Upper lobe of left lung (tissue), 6 donors: ENCODE measurements at places on chromosomes 16 and 17.
A peak's percentile ranks its signal among the peaks of the same experiment; 100 is the strongest.

GRCh38 chr16:69579783-69580481 is 14.2 kb downstream of the NFAT5 start:
- no peaks in the 10 kb centered on the region for H3K36me3 ChIP-seq
- no peak overlapping the region for H3K27ac ChIP-seq
- DNase-seq: no peak
- H3K4me3 ChIP-seq: no peak overlapping the region
- no peaks in the 10 kb centered on the region for H3K27me3 ChIP-seq
- H3K4me1 ChIP-seq: peaks cover 28% of the 10 kb centered on the region

DNA sequence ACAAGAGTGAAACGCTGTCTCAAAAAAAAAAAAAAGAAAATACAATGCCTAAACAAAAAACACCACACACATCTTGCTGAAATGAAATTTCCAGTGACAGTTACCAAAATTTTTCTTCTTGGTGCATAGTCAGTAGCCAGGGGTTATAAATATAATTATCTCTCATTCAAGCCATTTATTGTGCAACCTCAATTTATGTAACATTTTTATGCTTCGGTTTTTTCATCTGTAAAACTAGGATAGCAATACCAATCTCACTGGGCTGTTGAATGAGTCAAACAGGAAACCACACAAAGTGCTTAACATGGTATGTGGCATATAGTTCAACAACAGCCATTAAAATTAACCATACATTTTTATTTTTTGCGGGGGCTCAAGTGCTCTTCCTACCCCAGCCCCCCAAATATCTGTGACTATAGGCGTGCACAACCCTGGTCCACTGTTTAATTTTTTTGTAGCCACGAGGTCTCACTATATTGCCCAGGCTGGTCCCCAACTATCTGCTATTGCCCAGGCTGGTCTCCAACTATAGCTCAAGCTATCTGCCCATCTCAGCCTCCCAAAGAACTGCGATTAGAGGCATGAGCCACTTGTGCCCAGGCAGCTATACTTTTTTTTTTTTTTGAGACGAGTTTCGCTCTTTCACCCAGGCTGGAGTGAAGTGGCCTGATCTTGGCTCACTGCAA is 2.6 kb downstream of the COG4 start:
- peaks cover 38% of the 10 kb centered on the region for H3K4me1 ChIP-seq
- H3K27ac ChIP-seq: no peak overlapping the region
- H3K4me3 ChIP-seq: no peak overlapping the region
- DNase-seq: no peak
- peaks cover 11% of the 10 kb centered on the region for H3K36me3 ChIP-seq
- H3K27me3 ChIP-seq: no peaks in the 10 kb centered on the region

- no peaks in the 10 kb centered on the region for H3K27me3 ChIP-seq
- H3K27ac ChIP-seq: no peak overlapping the region
- H3K4me3 ChIP-seq: no peak overlapping the region
- no peaks in the 10 kb centered on the region for H3K4me1 ChIP-seq
- H3K36me3 ChIP-seq: no peaks in the 10 kb centered on the region
Observed at GRCh38 chr16:17963185-17963836, 373.2 kb downstream of the NPIPA8 start.

DNA sequence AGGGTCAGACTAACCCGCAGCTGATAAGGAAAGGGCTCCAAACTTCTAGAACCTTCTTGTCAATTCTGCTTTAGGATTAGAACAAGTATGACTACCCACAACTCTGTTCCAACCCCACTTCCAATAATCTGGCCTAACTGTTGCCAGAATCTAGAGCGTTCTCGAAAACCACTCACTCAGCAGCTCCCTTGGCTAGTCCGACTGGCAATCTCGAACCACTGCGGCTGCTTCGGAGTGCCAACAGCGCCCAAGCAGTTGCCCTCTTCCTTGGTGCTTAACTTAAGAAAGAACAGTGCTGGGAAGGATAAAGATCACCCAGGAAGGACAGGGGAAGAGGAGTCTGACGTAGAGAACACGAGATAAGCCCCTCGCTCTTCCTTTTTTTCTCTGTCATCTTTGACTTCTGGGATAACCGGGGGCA is 818 bp downstream of the DNAJC7 start:
- DNase-seq: no peak
- no peaks in the 10 kb centered on the region for H3K36me3 ChIP-seq
- peak overlapping the region; percentile 95 for H3K27ac ChIP-seq
- peak overlapping the region; percentile 83 for H3K4me3 ChIP-seq

DNA sequence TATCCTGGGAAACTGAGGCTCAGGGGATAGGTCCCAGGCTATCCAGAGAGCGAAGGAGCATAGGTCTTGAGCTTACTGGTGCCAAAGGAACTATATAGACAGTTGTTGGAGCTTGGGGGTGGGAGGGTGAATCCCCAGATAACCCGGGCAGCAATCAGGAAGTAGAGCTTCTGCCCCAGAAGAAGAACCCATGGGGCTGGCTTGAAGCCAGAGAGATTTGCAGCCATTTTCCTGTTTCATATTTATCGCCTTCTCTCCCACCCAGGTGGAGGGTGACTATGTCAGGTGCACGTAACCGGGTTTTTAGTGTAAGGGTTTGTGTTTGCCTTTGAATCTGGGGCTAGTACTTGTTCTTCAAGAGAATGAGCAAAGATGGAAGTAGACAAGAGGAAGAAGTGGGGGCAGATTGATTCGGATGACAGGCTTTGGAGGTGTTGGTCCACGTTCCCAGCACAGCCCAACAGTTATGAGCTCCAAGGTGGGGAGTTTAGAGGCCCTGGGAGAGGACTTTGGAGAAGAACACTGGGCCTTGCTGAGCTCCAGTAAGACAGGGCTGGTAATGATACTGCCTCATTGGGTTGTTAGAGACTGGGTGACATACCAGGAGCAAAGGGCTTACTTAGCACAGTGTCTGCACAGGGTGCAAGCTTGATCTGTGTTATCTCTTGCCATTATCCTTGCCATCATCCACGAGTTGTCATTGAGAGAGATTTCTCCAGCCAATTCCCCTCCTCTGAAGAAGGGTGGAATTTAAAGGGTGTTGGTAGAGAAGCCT is 145.6 kb downstream of the CCDC182 start:
- no peaks in the 10 kb centered on the region for H3K36me3 ChIP-seq
- no peak for DNase-seq
- H3K27me3 ChIP-seq: no peaks in the 10 kb centered on the region
- peak overlapping the region; percentile 13 for H3K27ac ChIP-seq

DNA sequence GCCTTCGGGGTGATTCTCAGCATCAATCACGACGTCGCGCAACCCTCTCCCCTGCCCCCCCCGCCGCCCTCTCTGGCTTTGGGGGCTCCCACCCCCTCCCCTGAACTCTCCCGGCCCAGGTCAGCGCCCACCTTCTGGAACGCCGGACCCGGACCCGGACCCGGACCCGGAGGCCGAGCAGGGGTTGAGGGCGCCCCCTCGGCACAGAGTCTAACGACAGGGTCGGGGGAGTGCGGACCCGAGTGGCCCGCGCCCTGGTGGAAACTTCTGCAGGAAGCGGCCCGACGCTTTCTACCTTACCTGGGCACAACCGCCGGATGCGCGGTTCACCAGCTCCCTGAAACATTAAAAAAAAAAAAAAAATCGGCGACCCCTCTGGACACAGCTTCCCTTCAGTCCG is 16.2 kb downstream of the SALL1 start:
- peaks cover 5% of the 10 kb centered on the region for H3K4me1 ChIP-seq
- H3K36me3 ChIP-seq: no peaks in the 10 kb centered on the region
- H3K27me3 ChIP-seq: no peaks in the 10 kb centered on the region
- no peak for DNase-seq
- no peak overlapping the region for H3K27ac ChIP-seq

DNA sequence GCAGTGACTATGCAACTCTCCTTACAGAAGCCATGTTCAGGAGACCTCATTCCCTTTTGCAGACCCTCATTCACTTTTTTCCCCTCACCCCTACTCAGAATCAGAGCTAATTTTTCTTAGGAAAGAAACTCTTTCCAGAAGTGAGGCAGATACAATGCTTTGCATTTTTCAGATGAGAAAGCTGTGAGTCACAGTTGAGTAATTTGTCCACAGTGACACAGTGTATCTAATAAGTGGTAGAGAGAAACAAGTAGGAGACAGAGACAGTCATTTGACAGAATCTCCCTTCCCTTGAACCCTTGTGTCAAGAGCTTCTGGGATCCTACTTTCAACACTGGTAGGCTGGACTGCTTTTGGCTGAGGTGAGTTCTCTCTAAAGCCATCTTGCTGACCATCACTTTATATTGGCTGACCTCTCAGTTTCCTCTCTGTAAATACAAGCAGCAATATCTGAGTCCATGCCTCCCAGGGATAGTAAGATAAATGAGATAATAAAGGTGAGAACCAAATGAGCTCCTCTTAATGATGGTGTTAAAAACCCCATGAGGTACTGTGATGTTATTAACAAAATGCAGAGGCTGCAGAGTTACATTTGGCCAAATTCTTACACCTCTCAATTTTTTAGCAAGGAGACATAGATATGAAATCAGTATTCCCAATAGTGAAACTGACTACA is 130.8 kb downstream of the CA10 start:
- H3K27me3 ChIP-seq: no peaks in the 10 kb centered on the region
- no peak for DNase-seq
- no peak overlapping the region for H3K27ac ChIP-seq
- H3K36me3 ChIP-seq: no peaks in the 10 kb centered on the region
- no peak overlapping the region for H3K4me3 ChIP-seq
- no peaks in the 10 kb centered on the region for H3K4me1 ChIP-seq

GRCh38 chr17:40678902-40679522 is 14.0 kb upstream of the KRT222 start:
- no peak overlapping the region for H3K4me3 ChIP-seq
- H3K36me3 ChIP-seq: no peaks in the 10 kb centered on the region
- no peaks in the 10 kb centered on the region for H3K4me1 ChIP-seq
- DNase-seq: no peak

- H3K27me3 ChIP-seq: no peaks in the 10 kb centered on the region
- H3K4me3 ChIP-seq: no peak overlapping the region
- no peak overlapping the region for H3K27ac ChIP-seq
- H3K36me3 ChIP-seq: peaks cover 65% of the 10 kb centered on the region
Observed at GRCh38 chr16:84663433-84664101, 15.3 kb downstream of the KLHL36 start.

GRCh38 chr16:28902909-28903308 is 22.1 kb downstream of the RABEP2 start:
- DNase-seq: no peak
- H3K27me3 ChIP-seq: no peaks in the 10 kb centered on the region
- H3K4me1 ChIP-seq: no peaks in the 10 kb centered on the region
- H3K4me3 ChIP-seq: no peak overlapping the region
- H3K27ac ChIP-seq: no peak overlapping the region
- peaks cover 40% of the 10 kb centered on the region for H3K36me3 ChIP-seq

- no peaks in the 10 kb centered on the region for H3K36me3 ChIP-seq
- no peaks in the 10 kb centered on the region for H3K27me3 ChIP-seq
- H3K4me1 ChIP-seq: peaks cover 10% of the 10 kb centered on the region
- no peak overlapping the region for H3K4me3 ChIP-seq
Observed at GRCh38 chr16:50804290-50804907, 62.5 kb downstream of the CYLD start.

GRCh38 chr16:21150375-21151001 is at the start of gene DNAH3:
DNAH3 (minus strand) TSS chr16:21150846; CDS start chr16:21150319, 527 bp downstream.
- no peaks in the 10 kb centered on the region for H3K36me3 ChIP-seq
- no peak within 1 kb of the TSS for H3K4me3 ChIP-seq
- H3K4me1 ChIP-seq: peaks cover 9% of the 10 kb centered on the region
- no peak within 1 kb of the TSS for H3K27ac ChIP-seq
- no peaks in the 10 kb centered on the region for H3K27me3 ChIP-seq

DNA sequence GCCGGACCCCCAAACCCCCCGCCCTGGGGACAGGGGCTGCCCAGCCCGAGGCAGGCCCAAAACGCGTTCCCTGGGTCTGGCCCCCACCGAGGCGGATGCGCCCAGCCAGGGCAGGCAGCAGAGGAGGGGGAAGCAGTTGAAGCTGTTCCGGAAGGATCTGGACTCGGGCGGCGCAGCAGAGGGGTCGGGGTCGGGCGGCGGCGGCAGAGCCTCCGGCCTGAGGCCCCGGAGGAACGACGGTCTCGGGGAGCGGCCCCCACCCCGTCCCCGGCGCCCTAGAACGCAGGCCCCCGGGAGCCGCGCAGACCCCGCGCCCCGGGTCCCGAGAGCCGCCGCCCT is 22.9 kb upstream of the ZFPM1 start:
- H3K36me3 ChIP-seq: no peaks in the 10 kb centered on the region
- H3K4me1 ChIP-seq: peaks cover 14% of the 10 kb centered on the region
- peak overlapping the region; percentile 75 for H3K27ac ChIP-seq
- peak overlapping the region; percentile 54 for H3K4me3 ChIP-seq

DNA sequence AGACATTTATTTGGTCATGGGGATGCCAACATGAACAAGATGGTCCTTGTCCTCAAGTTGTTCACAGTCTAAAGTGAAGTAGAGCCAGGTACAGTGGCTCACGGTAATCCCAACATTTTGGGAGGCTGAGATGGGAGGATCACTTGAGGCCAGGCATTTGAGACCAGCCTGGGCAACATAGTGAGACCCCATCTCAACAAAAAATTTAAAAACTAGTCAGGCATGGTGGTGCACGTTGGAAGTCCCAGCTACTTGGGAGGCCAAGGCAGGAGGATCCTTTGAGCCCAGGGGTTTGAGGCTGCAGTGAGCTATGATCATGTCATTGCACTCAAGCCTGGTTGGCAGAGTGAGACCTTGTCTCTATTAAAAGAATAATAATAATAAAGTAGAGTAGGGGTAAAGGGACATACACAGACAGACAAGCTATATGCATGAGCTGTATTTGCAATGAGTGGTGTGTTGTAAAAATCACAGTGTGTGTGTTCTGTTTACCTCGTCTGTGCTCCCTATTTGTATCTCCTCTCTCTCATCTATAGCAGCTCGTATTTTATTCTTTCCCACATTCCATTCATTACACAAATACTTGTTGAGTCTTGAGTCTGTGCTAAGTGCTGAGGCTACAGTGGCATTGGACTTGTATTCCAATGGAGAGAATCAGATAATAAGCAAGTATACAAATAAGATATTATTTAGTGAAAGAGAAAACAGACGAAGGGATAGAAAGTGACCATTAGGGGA is 73.9 kb upstream of the DHX40 start:
- H3K27me3 ChIP-seq: no peaks in the 10 kb centered on the region
- no peaks in the 10 kb centered on the region for H3K4me1 ChIP-seq
- H3K36me3 ChIP-seq: no peaks in the 10 kb centered on the region
- no peak overlapping the region for H3K27ac ChIP-seq
- no peak overlapping the region for H3K4me3 ChIP-seq

DNA sequence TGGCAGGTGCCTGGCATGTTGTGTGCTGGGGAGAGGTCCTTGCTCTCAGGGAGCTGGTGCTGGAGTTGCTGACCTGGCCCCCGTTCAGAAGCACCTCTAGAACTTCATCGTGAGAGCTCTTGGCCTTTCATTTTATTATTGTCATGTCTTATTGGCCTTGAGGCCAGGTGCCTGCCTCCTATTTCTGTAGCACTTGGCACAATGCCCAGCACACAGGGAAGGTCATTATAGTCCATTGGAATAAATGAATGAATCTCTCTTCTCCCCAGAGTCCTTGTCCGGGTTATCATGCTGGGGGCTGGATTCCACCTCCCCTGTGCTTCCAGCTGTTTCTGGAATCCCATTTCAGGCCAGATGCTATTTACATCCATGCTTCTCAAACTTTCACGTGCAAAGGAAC is 169.2 kb downstream of the HAPSTR1 start:
- DNase-seq: no peak
- no peaks in the 10 kb centered on the region for H3K36me3 ChIP-seq
- H3K27ac ChIP-seq: no peak overlapping the region
- H3K4me1 ChIP-seq: no peaks in the 10 kb centered on the region

- no peak for DNase-seq
- peaks cover 14% of the 10 kb centered on the region for H3K4me1 ChIP-seq
- H3K27me3 ChIP-seq: peaks cover 11% of the 10 kb centered on the region
- H3K36me3 ChIP-seq: no peaks in the 10 kb centered on the region
- H3K27ac ChIP-seq: no peak overlapping the region
- no peak overlapping the region for H3K4me3 ChIP-seq
Observed at GRCh38 chr17:4586043-4586442, 1.7 kb downstream of the SMTNL2 start.
